WERI-Rb-1 (cell line): ENCODE measurements at places on chromosomes 12 and 14.

- no peak for DNase-seq
Measured at GRCh38 chr12:114032801-114033200, 66.7 kb upstream of the RBM19 start.

DNA sequence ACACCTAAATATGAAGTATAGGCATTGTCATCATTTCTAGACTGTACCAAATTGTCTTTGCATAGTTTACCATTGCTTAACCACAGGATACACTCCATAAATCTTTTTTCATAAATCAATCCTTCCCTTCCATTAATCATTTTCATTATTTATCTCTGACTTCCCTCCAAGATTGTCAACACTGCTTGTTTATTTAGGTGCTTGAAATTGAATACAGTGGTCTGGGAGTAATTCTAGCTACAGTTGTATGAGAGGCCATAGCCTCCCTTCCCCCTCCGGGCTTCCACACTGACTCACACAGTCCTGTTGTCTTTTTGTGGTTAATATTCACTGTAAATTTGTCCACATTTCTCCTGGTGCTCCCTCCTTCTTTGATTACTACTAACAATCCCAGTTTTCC lies 114.2 kb upstream of the ARID2 start:
- no peak for DNase-seq

DNA sequence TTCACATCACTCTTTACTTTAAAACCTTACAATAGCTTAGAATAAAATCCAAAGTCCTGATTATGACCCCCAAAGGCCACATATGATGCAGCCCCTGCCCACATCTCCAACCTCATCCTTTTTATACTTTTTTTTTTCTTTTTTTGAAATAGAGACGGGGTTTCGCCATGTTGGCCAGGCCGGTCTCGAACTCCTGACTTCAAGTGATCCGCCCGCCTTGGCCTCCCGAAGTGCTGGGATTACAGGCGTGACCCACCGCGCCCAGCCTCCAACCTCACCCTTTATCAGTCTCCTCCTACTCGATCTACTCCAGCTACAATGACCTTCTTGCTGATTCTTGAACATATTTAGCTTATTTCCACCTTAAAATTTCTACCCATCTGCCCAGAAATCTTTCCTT lies 1.2 kb upstream of the MAPKAPK5 start:
- DNase-seq = no peak

DNA sequence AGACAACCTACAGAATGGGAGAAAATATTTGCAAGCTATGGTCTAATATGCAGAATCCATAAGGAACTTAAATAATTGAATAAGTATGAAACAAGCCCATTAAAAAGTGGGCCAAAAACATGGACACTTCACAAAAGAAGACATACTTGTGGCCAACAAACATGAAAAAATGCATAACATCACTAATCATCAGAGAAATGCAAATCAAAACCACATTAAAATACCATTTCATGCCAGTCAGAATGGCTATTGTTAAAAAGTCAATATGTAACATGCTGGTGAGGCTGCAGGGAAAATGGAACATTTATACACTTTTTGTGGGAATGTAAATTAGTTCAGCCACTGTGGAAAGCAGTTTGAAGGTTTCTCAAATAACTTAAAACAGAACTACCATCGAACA lies 945.4 kb upstream of the FLRT2 start:
- no peak for DNase-seq

- DNase-seq = no peak
Measured at GRCh38 chr14:28774764-28775735, 8.5 kb downstream of the FOXG1 start.

GRCh38 chr12:30909349-30910037 lies 17.1 kb upstream of the TSPAN11 start:
- no peak for DNase-seq
